ENCODE measurements at places on chromosomes 11 and 22. TPM values are rescaled to one million over a fixed set of nuclear protein-coding genes. Genes with fewer than 3 reads are reported as not detected.
A peak's percentile ranks its signal among the peaks of the same experiment; 100 is the strongest.

SLC22A6 gene
- total RNA-seq = not detected

MMP8 gene
- total RNA-seq = not detected

DDIAS gene
- 0.26 TPM for total RNA-seq

PNPLA5 gene
- under 0.01 TPM for total RNA-seq

TYR gene
- not detected for total RNA-seq

MYOD1 gene
- total RNA-seq = not detected

RBX1 gene
- 53.2 TPM for total RNA-seq

FGF4 gene
- total RNA-seq = not detected

ALDH3B1 gene
- total RNA-seq = 24.9 TPM

GPR83 gene
- not detected for total RNA-seq

DNA sequence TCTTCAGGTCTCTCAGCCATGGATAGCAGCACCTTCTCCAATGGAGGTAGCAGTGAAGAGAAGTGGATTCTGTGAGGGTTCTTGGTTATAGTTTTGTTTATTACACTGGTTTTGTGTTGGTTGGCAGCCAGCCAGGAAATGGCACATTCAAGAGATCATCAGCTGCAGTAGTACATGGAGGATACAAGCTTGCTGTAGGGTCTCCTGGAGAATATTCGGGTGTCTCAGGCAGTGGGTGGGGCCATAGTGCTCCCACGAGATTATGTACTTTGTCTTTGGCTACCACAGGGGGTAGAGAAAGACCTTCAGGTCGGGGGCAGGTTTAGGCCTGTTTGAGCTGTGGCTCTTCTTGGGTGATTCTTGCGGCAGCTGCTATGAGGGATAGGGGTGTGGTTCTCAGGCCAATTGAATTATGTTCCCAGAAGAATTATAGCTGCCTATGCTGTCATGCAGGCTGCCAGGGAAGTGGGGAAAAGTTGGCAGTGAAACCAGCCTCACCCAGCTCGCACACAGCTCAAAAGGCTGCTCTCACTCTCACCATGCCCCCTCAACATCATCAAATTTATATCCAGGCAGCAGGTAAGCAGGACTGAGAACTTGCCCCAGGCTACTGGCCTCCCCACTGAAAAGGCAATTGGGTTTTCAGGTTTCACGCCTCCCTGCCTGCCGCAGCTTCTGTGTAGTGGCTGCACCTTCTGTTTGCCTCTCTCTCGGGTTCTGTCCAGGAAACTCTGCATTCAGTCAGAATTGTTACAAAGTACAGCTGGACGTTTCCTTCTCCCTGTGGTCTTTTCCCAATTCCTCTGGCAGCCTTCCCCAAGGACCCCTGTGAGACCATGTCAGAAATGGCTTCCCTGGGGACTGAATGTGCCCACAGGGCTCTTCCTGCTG is 435.5 kb downstream of the LUZP2 start:
- H3K36me3 ChIP-seq = no peaks in the 10 kb centered on the region
- H3K4me3 ChIP-seq = no peak overlapping the region
- DNase-seq = peak; percentile 7
- H3K27me3 ChIP-seq = no peaks in the 10 kb centered on the region
- no peak overlapping the region for H3K27ac ChIP-seq

GRCh38 chr22:30829901-30830550 is 135.4 kb downstream of the OSBP2 start:
- no peak overlapping the region for H3K4me3 ChIP-seq
- no peaks in the 10 kb centered on the region for H3K27me3 ChIP-seq
- H3K4me1 ChIP-seq = peaks cover 9% of the 10 kb centered on the region
- no peaks in the 10 kb centered on the region for H3K36me3 ChIP-seq
- peak; percentile 92 for DNase-seq

DNA sequence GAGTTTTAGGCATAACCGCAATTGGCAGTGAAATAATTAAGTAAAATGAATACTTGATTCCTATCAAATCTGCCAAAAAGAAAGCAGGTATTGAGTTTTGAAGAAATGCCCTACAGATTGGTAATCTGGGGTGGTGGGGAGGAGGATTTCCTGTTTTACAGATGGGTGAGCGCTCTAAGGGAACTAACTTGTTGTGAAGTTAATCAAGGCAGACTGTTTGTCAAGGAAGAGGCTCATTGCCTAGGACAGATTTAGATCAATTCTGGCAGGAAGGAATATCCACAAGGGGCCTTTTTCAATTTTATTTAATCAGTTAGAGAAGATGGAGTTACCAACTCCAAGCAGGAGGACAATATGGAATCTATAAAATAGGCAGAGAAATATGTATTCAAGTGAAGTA is 271.5 kb upstream of the CCDC90B start:
- H3K36me3 ChIP-seq = no peaks in the 10 kb centered on the region
- no peak overlapping the region for H3K4me3 ChIP-seq
- DNase-seq = no peak
- H3K27me3 ChIP-seq = peaks cover 3% of the 10 kb centered on the region
- H3K27ac ChIP-seq = no peak overlapping the region

DNA sequence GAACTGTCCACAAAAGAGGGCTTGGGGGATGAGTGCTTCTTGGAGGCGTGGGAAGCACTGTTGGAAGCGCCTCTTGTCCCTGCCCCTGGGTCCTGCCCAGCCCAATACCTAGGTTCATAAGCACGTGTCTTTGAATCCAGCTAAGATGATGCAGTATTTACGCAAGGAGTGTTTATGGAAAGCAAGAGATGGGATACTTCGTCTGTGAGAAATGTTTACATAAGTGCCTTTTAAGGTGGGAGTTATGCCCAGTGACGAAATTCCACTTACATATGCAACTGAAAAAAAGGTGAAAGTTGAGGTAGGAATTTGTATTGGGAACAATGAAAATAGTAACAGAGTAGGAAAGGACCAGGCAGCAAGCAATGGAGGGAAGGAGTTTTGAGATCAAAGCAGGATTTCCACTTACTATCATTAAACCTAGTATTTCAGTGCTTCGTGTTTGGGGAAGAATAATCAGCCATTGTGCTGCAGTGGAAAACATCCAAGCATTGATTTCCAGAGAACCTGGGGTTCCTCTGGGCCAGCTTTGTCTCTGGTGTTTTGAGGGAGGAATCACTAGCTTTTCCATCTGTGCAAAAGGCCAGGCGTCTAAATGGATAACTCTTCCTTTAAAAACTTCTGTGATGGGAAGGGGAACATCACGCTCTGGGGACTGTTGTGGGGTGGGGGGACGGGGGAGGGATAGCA is 115.3 kb upstream of the TTC12 start:
- H3K36me3 ChIP-seq = no peaks in the 10 kb centered on the region
- peak; percentile 33 for DNase-seq
- H3K4me1 ChIP-seq = no peaks in the 10 kb centered on the region
- no peaks in the 10 kb centered on the region for H3K27me3 ChIP-seq
- H3K4me3 ChIP-seq = no peak overlapping the region

DNA sequence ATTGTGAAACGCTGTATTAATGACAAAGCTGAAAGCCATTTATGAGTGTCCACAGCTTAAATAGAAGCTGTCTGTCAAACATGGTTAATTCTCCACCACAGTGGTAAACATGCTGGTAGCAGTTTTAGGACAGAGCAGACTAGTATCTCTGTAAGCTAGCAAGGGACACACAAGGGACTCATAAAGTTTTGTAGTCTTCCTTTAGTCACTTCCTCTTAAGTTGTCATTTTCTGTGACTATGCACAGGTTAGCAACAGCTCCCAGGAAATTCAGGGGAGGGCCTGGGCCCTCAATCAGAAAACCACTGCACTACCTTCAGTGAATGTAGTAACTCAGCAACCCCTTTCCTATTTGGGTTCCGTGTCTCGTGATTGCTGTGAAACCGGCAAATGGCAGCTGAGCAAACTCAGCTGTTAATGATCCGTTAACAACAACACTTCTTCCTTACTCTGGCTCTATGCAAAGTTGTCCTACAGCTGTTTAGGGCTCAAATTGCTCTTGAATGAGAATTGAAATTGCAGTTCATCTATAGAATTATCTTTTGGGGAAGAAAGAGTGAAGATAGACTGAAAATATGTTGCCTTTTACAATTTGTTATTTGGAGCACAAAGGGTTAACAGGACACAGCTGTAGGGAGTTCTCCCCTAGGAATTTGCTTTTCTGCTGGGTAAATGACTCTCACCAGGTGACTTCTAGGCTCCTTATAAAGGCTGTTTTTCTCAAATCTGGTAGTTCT is at the start of gene MMP26:
Gene MMP26, plus strand, starts transcription at position 731 of the 736 bp plus-strand sequence.
- no peaks in the 10 kb centered on the region for H3K36me3 ChIP-seq
- no peak within 1 kb of the TSS for H3K27ac ChIP-seq
- H3K27me3 ChIP-seq = no peaks in the 10 kb centered on the region
- no peak within 1 kb of the TSS for H3K4me3 ChIP-seq
- no peaks in the 10 kb centered on the region for H3K4me1 ChIP-seq

- peaks cover 2% of the 10 kb centered on the region for H3K36me3 ChIP-seq
- peak overlapping the region; percentile 95 for H3K27ac ChIP-seq
- peaks cover 13% of the 10 kb centered on the region for H3K4me1 ChIP-seq
These were observed 1.4 kb downstream of the CTTN start for GRCh38 chr11:70399681-70400112.

GRCh38 chr11:134643115-134644012 is 231.3 kb upstream of the B3GAT1 start:
- H3K4me1 ChIP-seq = no peaks in the 10 kb centered on the region
- H3K36me3 ChIP-seq = no peaks in the 10 kb centered on the region
- no peak for DNase-seq
- H3K27me3 ChIP-seq = no peaks in the 10 kb centered on the region
- no peak overlapping the region for H3K27ac ChIP-seq

GRCh38 chr11:60835534-60835846 is 6.4 kb upstream of the CCDC86 start:
- peaks cover 4% of the 10 kb centered on the region for H3K4me1 ChIP-seq
- DNase-seq = no peak
- no peaks in the 10 kb centered on the region for H3K27me3 ChIP-seq
- H3K4me3 ChIP-seq = no peak overlapping the region
- H3K27ac ChIP-seq = no peak overlapping the region
- H3K36me3 ChIP-seq = no peaks in the 10 kb centered on the region

DNA sequence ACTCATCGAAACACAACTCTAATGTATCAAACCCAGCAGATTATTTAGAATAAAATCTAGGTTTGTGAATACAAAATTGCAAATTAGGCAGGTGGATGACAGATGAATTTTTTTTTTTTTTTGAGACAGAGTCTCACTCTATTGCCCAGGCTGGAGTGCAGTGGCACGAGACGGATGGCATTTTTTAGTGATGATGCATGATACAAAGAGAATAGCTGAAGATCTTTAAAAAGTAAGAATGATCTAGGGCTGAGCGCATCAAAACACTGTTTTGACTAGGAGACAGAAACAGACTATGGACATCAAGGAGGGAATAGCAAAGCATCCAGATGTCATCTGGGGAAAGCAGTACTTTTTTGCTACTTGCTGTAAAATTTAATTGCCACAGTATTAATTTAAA is 63.8 kb downstream of the IMMP1L start:
- no peak for DNase-seq
- no peak overlapping the region for H3K4me3 ChIP-seq

DNA sequence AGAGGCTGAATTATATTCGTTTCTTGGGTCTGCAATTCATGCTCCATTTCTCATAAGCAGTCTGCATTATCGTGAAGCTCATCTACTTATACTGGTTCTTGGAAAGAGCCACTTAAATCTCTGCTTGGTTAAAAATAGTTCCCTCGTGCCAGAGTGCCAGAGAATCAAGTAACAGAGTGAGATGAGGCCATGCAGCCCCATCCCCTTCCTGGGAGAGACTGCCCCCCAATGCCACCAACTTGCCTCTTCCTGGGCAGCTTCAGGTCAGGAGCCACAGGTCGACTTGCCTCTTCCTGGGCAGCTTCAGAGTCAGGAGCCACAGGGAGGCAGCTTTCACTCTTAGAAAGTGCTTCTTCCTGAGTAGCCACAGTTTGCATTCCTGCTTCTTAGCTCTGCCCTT is 223.9 kb upstream of the ZBED5 start:
- no peaks in the 10 kb centered on the region for H3K36me3 ChIP-seq
- H3K4me3 ChIP-seq = no peak overlapping the region
- no peak for DNase-seq
- no peak overlapping the region for H3K27ac ChIP-seq

GRCh38 chr11:116960930-116961329 is 123.5 kb upstream of the APOA1 start:
- no peak overlapping the region for H3K27ac ChIP-seq
- H3K27me3 ChIP-seq = no peaks in the 10 kb centered on the region
- H3K4me1 ChIP-seq = peaks cover 6% of the 10 kb centered on the region
- peak; percentile 88 for DNase-seq
- no peak overlapping the region for H3K4me3 ChIP-seq

- H3K4me1 ChIP-seq = no peaks in the 10 kb centered on the region
- no peaks in the 10 kb centered on the region for H3K36me3 ChIP-seq
- no peak overlapping the region for H3K4me3 ChIP-seq
- peak; percentile 44 for DNase-seq
These were observed 10.1 kb downstream of the CHST1 start for GRCh38 chr11:45655347-45655756.

DNA sequence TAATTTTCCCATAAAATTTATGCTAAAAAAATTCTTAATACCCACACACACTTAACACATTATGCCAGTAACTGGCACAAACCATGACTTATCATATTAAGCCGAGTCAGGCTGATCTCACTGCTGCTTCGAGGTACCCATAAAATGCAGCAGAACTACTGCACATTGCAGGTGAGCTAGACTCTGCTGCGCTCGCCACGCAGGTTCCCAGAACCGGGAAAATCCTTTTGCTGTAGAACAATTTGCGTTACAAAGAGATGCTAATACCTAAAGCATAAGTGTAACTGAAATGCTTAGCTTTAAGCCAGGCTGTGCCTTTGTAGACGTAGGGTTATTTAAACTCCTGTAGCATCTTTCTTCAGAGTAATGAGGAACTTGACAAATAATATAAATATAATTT is 200.3 kb downstream of the MSANTD4 start:
- no peaks in the 10 kb centered on the region for H3K27me3 ChIP-seq
- H3K4me1 ChIP-seq = no peaks in the 10 kb centered on the region
- no peaks in the 10 kb centered on the region for H3K36me3 ChIP-seq
- H3K27ac ChIP-seq = no peak overlapping the region
- no peak for DNase-seq

GRCh38 chr11:57315491-57315890 is 9.3 kb downstream of the TNKS1BP1 start:
- H3K27ac ChIP-seq = no peak overlapping the region
- H3K4me1 ChIP-seq = peaks cover 46% of the 10 kb centered on the region
- no peaks in the 10 kb centered on the region for H3K27me3 ChIP-seq
- H3K36me3 ChIP-seq = peaks cover 25% of the 10 kb centered on the region

- no peak overlapping the region for H3K4me3 ChIP-seq
- H3K27ac ChIP-seq = no peak overlapping the region
- no peaks in the 10 kb centered on the region for H3K36me3 ChIP-seq
- no peak for DNase-seq
- H3K27me3 ChIP-seq = peaks cover 10% of the 10 kb centered on the region
- H3K4me1 ChIP-seq = no peaks in the 10 kb centered on the region
These were observed 30.6 kb downstream of the SC5D start for GRCh38 chr11:121323046-121323607.
